ENCODE measurements at places on chromosomes 5 and 9. TPM values are rescaled to one million over a fixed set of nuclear protein-coding genes. Genes with fewer than 3 reads are reported as not detected.

Gene SLC34A1
- total RNA-seq = not detected

Gene HK3
- not detected for total RNA-seq

Gene TEX48
- total RNA-seq = not detected

Gene CDKN2A
- total RNA-seq = 47.6 TPM

Gene LCP2
- not detected for total RNA-seq

Gene PCDHGA1
- total RNA-seq = not detected

Gene ENHO
- total RNA-seq = not detected

Gene RMRP
- 1,810 TPM for total RNA-seq

Gene PPP1R26
- total RNA-seq = 20.7 TPM

Gene ORM2
- not detected for total RNA-seq

Gene HAPLN1
- total RNA-seq = not detected

Gene LHFPL2
- 14.4 TPM for total RNA-seq

Gene GPR150
- total RNA-seq = 0.47 TPM

Gene FOXD1
- 6.6 TPM for total RNA-seq

Gene TRMO
- total RNA-seq = 5.6 TPM

Gene PCDH12
- total RNA-seq = 0.04 TPM

Gene IL11RA
- 1.2 TPM for total RNA-seq

Gene SPARC
- 214 TPM for total RNA-seq

Gene INPP5E
- total RNA-seq = 8.8 TPM

Gene ADGRD2
- total RNA-seq = not detected

Gene PLAC8L1
- total RNA-seq = 0.23 TPM

Gene TAF11L10
- total RNA-seq = not detected

Gene LRRC70
- total RNA-seq = not detected

Gene ADAMTS16
- not detected for total RNA-seq

Gene SHOC1
- not detected for total RNA-seq

Gene TOR1B
- total RNA-seq = 29.1 TPM

Gene SHB
- 33.0 TPM for total RNA-seq

Gene HACD4
- total RNA-seq = 4.7 TPM

Gene NR4A3
- 0.15 TPM for total RNA-seq

Gene KIF24
- 1.2 TPM for total RNA-seq

Gene GPX3
- total RNA-seq = 39.9 TPM

Gene SH3RF2
- 25.8 TPM for total RNA-seq

Gene DND1
- total RNA-seq = 1.6 TPM

Gene CD180
- not detected for total RNA-seq

Gene OBP2B
- not detected for total RNA-seq

Gene ZNF883
- 1.6 TPM for total RNA-seq

Gene INSL4
- total RNA-seq = not detected

Gene SPATA31D4
- not detected for total RNA-seq

Gene BTNL3
- total RNA-seq = not detected

Gene VCAN
- 16.6 TPM for total RNA-seq

Gene POU4F3
- total RNA-seq = not detected

Gene MRPS27
- 72.7 TPM for total RNA-seq

Gene TAF11L9
- total RNA-seq = not detected

Gene SNX24
- 18.7 TPM for total RNA-seq

Gene TICAM2
- 0.47 TPM for total RNA-seq

Gene ANKRD18A
- total RNA-seq = 0.70 TPM

Data from hair follicular keratinocyte (primary cell).